ENCODE measurements at places on chromosomes 16 and 17.

DNA sequence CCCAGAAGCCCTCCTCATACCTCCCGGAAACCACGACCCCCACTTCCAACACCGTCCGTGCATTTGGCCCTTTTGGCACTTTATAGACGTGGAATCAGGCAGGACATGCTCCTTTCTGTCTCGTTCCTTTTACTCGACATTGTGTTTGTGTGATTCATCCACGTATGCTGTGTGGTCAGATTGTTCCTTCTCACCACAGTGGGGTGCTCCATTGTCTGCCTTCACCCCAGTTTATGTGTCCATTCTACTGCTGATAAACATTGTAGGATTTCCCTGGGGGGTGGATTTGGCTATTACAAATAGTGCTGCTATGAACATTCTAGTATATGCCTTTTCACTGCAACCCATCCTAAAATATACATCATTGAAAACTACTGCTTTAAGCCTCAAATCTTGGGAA is 28.9 kb upstream of the RPH3AL start:
- DNase-seq: no peak

- DNase-seq: peak; percentile 88
Observed at GRCh38 chr16:87918866-87919680, 17.3 kb downstream of the CA5A start.

DNA sequence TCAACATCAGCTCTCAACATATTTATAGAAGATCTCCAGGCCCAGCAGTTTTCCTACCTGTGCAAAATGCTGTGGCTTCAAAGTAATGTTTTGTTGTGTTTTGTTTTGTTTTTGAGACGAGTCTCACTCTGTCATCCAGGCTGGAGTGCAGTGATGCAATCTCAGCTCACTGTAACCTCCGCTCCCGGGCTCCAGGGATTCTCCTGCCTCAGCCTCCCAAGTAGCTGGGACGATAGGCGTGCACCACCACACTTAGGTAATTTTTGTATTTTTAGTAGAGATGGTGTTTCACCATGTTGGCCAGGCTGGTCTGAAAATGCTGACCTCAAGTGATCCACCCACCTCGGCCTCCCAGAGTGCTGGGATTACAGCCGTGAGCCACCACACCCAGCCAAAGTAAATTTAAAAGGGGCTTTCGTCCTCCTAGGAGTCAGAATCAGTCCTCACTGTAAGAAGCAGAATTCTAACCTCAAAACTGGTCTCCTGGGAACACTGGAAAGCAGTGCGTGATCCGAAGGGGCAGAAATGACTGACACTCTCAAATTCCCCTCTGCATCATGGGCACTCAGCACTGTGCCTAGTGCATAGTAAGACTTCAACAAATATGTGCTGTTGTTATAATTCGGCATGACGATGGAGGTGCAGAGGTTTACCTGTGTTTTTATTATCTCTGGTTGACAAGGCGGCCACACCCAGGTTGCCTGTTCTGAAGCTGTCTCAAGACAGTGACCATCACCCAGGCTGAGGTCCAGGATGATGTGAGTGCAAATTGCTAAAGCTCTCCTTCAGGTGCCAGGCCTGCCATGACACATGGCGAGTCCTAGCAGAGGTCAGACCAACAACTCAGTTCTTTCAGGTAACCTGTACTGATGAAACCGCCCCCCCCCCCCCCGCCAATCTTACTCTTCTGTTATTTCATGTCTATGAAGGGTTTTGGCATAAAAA is 59.8 kb downstream of the ADCY9 start:
- DNase-seq: no peak

GRCh38 chr17:57315061-57316015 is 59.0 kb downstream of the MSI2 start:
- DNase-seq: no peak

- DNase-seq: no peak
Observed at GRCh38 chr16:87391324-87391949, 699 bp upstream of the MAP1LC3B start.

- DNase-seq: peak; percentile 69
Observed at GRCh38 chr17:6269478-6269877, 165.4 kb downstream of the AIPL1 start.

DNA sequence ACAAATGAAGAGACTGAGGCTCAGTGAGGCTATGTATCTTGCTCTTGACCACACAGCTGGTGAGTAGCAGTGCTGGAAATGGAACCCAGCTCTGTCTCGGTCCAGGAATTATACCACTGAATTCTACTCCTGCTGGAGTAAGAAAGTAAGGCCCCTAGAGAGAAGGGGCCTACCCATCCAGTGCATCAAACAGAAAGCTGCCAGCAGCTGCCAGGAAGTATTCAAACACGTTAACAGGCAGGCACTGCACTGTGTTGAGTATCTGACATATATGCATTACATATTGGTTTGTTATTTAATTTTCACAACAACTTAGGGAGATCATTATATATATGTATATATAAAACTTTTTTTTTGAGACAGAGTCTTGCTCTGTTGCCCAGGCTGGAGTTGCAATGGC is 4.0 kb downstream of the ARL5C start:
- no peak for DNase-seq

DNA sequence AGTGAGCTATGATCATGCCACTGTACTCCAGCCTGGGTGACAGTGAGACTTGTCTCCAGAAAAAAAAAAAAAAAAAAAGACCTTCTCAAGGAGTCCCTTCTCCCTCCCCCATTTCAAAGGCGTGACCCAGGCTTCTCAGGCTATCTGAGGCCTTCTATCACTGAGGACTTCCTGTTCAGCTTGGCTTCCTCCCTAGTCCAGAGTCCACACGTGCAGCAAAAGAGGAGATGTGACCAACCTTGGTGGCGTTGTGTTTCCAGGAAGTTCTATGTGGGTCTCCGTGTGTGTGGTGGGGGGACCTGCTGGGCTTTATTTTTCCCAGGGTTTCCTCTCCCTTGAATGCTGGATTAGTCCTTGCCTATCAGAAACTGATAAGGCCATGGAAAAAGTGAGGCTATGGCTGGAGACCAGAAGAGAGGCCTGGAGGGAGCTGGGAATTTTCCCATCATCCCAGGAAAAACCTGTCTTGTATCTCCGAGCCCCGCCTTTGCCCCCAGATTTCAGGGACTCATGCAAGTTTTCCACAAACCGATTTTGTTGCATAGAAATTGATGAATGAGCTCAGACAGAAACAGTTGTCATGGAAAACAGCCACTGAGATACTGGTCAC is 148.1 kb downstream of the SALL1 start:
- no peak for DNase-seq

GRCh38 chr17:31388770-31389656 is 2.5 kb upstream of the RAB11FIP4 start:
- DNase-seq: no peak

GRCh38 chr17:596763-597644 is 117.6 kb downstream of the VPS53 start:
- DNase-seq: peak; percentile 22

- DNase-seq: peak; percentile 51
Observed at GRCh38 chr16:67857547-67858233, 10.2 kb upstream of the CENPT start.

- DNase-seq: no peak
Observed at GRCh38 chr16:26765087-26765486, 301.6 kb upstream of the C16orf82 start.

- DNase-seq: no peak
Observed at GRCh38 chr17:9571201-9571600, 4.4 kb downstream of the STX8 start.

- DNase-seq: peak; percentile 45
Observed at GRCh38 chr16:74893541-74893940, 91.4 kb downstream of the WDR59 start.

- peak; percentile 56 for DNase-seq
Observed at GRCh38 chr16:3058139-3059030, 7.1 kb upstream of the IL32 start.

DNA sequence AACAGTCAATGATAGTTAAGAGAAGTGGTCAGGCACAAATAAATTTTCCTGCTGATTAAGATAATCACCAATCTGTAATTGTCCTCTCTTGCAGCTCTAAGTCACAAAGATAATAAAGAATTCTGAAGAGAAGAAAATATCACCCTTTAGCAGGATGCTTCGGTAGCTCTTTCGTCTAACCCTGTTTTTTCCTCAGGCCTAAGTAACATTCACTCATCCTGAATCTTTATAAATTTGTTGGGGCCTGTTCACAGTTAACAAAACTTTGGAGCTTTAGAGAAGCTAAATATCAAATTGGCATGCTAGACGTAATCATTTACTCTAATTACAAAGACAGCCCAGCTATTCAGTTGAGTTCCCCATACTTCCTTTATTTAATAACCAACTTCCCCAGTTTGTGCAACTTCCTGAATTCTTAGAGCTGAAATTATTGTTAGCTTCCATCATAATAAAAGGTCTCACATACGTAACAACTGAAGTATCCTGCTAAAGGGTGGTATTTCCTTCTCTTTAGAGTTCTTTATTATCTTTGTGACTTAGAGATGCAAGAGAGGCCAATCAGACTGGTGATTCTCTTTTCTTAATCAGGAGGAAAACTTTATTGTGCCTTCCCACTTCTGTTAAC is 118.6 kb downstream of the TANGO6 start:
- DNase-seq: no peak

DNA sequence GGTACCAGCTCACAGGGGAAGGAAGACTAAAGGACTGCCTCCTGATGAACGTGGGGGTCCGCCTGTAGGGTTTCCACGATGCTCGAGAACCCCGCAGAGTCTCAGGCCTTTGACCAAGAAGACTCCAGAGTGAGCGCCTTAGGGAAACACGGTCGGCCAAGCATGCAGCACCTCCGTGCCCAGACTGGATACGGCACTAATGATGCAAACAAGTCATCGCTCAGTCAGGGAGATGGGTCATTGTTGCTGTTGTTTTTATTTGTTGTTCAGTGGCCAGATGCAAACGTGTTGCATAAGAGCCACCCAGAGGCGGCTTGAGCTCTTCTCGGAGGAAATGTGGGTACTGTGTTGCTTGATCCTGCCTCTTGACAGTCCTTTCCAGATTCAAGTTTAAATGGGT is 19.3 kb upstream of the RBFOX3 start:
- no peak for DNase-seq

DNA sequence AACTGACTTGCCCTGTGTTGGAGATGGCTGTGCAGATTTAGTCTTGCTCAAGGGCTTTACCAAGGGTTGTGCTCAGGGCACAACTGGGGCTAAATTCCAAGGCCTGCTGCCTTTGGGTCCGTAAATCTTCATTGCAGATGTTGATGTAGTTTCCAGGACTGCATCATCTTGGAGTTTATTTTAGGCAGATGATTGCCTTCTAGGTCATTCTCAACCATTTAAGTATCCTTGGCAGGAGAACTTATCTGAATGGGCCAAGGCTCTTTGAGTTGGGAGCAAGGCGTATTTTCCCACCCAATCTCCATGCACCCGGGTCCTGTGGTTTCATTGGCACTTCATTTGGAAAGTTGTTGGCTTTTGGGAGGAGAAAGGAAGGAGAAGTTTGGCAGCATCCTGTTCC is 200.3 kb downstream of the MSI2 start:
- DNase-seq: peak; percentile 40

GRCh38 chr17:44346064-44346844 is 1.2 kb downstream of the GRN start:
- DNase-seq: no peak

DNA sequence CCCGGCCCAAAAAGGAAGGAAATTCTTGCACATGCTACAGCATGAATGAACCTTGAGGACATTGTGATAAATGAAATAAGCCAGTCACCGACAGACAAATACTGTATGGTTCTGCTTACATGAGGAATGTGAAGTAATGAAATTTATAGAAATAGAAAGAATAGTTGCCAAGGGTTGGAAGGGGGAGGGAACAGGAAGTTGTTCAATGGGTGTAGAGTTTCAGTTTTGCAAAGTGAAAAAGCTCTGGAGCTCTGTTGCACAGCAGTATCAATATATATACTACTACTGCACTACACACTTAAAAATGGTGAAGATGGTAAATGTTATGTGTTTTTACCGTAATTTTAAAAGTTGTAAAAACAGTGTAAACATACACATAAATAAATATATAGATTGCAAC is 43.7 kb downstream of the PKD1L3 start:
- no peak for DNase-seq

- no peak for DNase-seq
Observed at GRCh38 chr17:20966870-20967269, 75.9 kb downstream of the USP22 start.

- DNase-seq: peak; percentile 50
Observed at GRCh38 chr17:49779739-49780231, 8.7 kb upstream of the KAT7 start.

GRCh38 chr17:39231591-39232551 is 6.1 kb upstream of the STAC2 start:
- DNase-seq: no peak

DNA sequence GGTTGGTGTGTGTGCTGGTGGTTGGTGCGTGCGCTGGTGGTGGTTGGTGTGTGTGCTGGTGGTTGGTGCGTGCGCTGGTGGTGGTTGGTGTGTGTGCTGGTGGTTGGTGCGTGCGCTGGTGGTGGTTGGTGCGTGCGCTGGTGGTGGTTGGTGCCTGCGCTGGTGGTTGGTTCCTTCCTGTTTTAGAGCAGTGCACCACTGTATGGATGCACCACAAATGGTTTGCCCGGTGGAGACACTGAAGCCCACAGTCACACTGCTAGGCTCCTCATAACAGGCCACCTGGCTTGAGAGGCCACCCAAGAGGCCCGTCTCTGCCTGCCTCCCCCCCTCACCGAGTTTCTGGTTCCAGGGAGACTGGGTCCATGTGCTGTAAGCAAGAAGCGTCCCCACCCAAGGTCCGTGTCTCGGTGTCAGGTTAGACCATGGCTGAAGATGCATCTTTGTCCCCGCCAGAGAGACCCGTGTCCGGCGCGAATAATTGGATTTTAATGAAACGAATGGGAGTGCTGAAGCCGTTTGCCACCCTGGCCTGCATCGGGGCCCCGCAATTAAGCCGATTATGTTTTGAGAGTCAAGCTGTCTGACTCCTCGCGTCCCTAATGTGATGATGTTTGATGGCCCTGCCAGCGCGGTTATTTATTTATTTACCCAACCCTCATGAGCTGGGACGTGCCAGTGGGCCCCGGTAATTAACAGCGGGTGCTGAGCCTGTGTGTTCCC is 161.3 kb upstream of the GSE1 start:
- no peak for DNase-seq

DNA sequence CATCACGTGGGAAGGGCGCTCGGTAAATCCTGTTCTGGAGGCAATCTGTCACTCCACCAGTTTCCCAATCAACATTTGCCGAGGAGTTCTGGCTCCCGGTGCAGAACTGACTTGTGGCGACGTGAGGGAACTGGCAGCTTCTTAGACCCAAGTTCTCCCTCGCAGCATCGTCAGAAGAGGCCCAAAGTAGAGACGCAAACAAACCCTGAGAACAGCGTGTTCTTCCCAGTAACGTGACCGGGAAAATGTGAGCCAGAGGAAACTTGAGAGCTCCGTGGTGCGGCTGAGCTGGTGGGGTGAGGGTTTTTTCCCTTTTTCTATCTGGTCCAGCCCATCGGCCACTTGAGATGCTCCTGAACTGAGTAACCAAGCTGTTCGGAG is 158.9 kb upstream of the CACNG5 start:
- no peak for DNase-seq

DNA sequence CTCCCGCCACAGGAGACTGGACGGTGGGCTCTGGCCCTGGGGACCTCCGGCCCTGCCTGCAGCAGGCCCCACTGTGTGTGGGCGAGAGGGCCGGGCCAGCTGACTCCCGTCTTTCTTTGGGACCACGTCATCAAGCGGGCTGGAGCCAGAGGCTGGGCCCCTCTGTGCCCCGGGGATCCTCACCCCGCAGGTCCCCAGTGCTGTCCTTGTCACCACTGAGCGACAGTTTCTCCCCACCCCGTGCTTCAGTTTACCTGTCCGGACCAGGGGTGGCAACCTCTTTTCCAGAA is 181.9 kb upstream of the ZNF469 start:
- no peak for DNase-seq

GRCh38 chr16:29314292-29314934 is 92.1 kb downstream of the NPIPB11 start:
- no peak for DNase-seq

GRCh38 chr16:64153718-64154117 is 968.1 kb downstream of the CDH11 start:
- DNase-seq: no peak

Data from right hindlimb (tissue), 1 donor.